ENCODE measurements at places on chromosomes 1 and 21.

GRCh38 chr21:46063734-46064680 is 33.9 kb upstream of the COL6A2 start:
- no peak for DNase-seq

DNA sequence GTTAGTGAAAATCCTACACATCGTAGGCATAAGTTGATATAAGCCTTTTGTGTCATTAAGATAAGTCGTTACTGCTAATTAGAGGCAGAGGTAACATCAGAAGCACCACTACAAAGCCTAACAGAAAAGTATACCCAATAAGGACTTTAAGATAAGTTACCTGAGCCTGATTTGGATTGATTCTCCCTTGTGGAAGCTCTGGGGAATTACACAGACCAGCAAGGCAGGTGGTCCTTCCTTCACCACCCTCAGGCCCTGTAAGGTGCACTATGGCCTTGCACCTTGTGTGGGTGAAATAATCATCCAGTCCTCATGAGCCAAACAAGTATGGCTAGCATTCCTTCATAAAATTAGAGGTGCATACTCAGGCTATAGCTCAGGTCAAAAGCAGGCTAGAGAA is 166.7 kb upstream of the CHRM3 start:
- DNase-seq = no peak

- DNase-seq = peak; percentile 41
These were observed 19.5 kb downstream of the MAPKAPK2 start for GRCh38 chr1:206704226-206704625.

DNA sequence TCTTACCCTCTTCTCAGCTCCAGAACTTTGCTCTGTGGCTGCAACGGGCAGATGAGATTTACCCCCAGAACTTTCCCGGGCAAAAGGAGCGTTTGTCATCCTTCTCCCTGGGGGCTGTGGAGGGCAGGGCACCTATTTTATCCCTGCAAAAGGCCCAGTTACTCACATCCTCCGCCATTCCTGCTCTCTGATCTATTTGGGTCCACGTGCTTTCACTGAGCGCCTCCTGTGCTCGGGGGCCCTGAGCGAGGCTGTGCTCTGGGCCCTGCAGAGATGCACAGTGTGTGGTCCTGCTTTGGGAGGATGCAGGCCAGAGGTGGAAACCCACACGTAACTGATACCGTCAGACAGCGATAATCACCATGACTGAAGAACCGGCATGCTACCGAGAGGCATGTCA is 2.4 kb upstream of the CSMD2 start:
- DNase-seq = no peak

GRCh38 chr1:92759361-92759760 is 25.5 kb downstream of the EVI5 start:
- DNase-seq = peak; percentile 31

DNA sequence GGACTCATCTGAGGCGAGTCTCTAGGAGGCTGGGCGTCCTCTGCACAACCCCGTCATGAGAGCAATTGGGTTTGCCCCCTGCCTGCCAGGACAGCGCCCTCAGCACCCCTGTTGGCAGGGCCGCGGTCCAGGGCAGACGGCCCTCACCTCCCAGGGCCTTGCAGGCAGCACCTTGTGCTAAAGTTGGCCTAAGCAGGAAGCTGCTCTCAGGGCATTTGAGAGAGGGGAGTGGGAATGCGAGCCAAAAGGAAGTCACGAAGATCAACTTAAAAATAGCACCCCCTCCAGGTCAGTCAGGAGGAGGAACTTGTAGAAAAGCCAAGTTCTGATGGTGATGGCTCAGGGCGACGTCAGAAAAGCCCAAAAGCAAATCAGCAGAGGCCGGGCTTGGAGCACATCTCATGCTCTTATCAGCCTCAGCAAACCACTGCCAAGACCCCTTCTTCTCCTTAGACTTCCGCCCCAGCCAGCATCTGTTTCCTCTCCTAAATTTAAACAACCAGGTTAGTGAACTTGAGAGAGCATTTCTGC is 12.6 kb upstream of the ADORA3 start:
- DNase-seq = peak; percentile 76

GRCh38 chr1:61607448-61607847 is 117.5 kb downstream of the TM2D1 start:
- no peak for DNase-seq

- DNase-seq = no peak
These were observed 43.0 kb downstream of the GNB1 start for GRCh38 chr1:1847890-1848289.

GRCh38 chr1:68346188-68346808 is 103.5 kb downstream of the RPE65 start:
- DNase-seq = peak; percentile 23

DNA sequence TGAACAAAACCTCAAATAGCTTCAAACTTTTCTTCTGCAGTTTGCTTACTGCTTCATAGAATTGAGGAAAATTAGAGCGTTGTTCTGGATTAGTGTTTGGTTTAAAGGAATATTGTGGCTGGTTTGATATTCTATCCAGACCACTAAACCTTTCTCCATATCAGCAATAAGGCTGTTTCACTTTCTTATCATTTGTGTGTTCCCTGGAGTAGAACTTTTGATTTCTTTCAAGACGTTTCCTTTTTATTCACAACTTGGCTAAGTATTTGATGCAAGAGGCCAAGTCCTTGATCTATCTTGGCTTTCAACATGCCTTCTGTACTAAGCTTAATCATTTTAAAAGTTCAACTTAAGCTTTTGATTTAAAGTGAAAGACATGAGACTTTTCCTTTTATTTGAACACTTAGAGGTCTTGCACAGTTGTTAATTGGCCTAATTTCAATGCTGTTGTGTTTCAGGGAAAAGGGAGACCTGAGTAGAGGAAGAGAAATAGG is 359.1 kb downstream of the S1PR1 start:
- DNase-seq = no peak

GRCh38 chr21:38925923-38926322 is 120.2 kb downstream of the ETS2 start:
- peak; percentile 66 for DNase-seq

DNA sequence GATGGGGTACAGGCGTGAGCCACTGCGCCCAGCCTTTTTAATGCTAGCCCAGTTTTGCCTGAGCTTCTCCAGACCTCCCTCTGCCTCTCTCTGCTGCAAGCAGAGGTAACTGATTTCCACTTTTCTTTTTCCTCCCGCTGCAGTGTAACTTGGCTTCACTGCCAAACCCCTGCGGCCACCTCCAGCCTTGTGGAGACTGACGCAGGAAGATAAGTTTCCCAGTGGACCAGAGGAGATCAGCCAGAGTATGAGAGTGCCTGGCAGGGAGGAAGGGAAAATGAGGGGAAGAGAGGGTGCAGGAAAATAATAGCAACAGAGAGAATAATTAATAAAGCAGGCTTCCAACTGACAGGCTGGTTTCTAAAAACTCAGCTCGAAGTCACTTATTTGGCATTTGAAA is 143.7 kb downstream of the PCNX2 start:
- no peak for DNase-seq

DNA sequence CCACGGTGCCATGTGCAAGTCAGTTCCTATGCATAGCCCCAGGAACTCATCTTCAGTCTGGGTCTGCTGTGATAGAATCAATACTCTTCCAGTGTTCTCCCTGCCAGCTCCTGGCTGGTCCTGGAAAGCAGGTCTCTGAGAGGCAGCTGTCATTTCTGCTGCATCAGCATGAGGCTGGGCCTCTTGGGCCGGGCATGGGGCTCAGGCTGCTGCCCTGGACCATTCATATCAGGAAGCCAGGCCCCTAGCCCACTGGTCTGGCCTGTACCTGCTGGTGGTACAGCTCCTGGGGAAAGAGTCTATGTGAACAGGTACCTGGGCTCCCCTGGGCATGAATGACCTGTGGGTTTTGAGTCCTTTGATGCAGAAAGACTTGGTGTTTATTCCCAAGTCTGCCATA is 173.6 kb upstream of the CSF3R start:
- DNase-seq = no peak

DNA sequence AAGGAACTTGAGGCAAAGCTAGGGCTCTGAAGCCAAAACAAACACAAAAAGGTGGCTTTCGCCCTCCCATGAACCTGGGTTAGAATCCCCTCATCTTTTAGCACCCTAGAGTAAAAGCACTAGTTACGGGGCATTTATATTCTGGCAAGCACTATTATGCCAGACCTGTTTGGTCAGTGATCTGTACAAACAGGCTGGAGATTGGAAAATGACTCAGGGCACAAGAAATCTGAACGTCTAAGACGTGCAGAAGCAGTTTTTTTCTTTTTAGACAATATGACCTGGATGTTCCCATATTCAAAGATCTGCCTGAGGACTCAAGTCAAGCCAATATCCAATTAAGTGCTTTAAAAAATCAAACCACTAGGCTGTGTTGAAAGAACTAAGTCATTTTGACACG is 3.0 kb downstream of the ZNF436 start:
- no peak for DNase-seq

- DNase-seq = no peak
These were observed 118.4 kb upstream of the NR5A2 start for GRCh38 chr1:199909137-199909536.

GRCh38 chr1:51088474-51088873 is 13.6 kb upstream of the C1orf185 start:
- peak; percentile 19 for DNase-seq

DNA sequence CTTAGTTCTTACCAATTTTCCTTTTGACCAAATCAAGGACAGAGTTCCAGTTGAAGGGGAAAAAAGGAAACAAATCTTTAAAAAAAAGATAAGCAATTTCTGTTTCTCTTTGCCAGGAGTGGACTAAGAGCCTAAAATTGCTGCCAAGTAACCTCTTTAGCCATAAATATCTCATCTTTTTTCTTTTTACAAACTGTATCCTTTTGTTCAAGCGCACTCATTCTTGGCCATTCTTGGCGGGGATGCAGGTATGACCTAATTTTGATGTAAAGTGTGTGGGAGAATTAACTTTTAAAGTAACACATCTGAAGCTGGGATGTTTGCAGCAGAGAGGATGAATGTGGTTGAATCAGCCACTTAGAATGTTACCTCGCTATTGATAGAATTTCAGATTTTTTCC is 13.4 kb upstream of the KIF1B start:
- DNase-seq = no peak

DNA sequence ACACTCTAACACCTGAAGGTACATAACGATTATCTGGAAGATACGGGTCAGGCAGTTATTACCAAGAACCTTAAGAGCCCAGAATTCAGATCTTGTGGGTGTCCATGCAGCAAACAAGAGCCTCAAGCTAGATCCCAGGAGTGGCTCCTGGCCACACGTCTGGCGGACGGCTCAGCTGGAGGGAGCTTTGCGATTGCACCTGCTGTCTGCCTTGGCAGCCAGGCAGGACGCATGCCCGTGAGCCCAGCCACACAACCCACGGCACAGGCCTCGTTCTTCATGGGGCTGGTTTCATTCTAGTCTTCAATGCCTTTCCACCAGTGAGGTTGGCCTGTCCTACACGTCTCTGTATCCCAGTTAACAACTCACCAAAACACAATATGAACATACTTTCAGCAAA is 5.7 kb downstream of the CCNL2 start:
- no peak for DNase-seq

- DNase-seq = no peak
These were observed 127.9 kb downstream of the PLPP3 start for GRCh38 chr1:56451491-56451890.

DNA sequence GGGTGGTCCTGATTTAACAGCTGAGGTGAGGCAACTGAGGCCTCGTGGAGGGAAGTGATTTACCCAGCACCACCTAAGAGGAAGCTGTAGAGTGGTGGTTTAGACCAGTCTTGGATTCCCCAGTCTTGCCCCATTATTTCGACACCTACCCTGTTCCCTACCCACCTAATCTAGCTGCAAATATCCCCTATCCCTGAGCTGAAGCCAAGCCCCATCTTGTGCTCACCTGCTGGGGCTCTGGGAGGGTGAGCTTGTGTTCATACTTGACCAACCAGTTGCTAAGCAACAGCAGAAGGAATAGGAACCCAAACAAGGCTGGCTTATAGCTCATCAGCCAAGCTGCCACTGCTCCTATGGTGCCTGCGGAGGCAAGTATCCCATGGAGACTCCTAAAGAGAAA is 2.0 kb downstream of the TEX46 start:
- DNase-seq = peak; percentile 43

- DNase-seq = no peak
These were observed 7.0 kb downstream of the C1orf53 start for GRCh38 chr1:197909384-197909783.

GRCh38 chr1:228058949-228059633 is 23.4 kb upstream of the ARF1 start:
- DNase-seq = no peak

- DNase-seq = no peak
These were observed 6.1 kb upstream of the RIPPLY3 start for GRCh38 chr21:37000381-37000780.

DNA sequence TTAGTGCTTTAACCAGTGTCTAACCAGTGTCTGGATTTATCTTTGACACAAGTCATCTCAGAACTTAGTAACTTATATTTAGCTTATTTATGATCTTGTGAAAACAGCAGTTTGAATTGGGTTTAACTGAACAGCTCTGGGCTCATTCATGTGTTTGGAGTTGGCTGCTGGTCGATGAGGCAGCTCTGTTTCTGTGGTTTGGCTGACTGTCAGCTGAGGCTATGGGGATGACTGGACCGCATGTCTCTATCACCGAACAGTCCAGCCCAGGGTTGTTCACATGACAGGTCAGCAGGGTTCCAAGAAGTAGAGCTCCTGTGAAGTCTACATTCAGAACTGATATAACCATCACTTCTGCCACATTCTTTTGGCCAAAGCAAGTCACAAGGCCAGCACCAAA is 29.1 kb upstream of the C21orf91 start:
- DNase-seq = peak; percentile 15

DNA sequence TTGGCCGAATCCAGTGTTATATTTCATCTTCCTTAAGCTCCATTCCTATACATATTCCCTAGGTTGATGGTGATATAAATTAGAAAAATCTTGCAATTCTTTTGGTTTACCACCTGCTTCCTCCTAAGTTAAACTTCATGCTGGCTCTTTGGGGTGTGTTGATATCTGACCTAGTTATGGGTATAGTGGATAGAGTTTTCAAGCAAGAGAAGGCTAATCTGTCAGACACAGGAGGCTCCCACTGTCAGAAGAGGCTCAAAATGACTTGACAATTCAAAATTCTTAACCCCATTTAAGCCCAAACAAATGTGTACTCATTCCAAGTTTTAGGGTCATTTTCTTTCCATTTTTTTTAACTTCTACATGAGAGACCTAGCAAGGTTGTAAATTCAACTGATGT is 8.5 kb upstream of the SLC35D1 start:
- no peak for DNase-seq

- no peak for DNase-seq
These were observed 16.6 kb downstream of the BCAN start for GRCh38 chr1:156658496-156658895.

GRCh38 chr1:243294723-243295121 is 38.9 kb downstream of the SDCCAG8 start:
- DNase-seq = no peak

DNA sequence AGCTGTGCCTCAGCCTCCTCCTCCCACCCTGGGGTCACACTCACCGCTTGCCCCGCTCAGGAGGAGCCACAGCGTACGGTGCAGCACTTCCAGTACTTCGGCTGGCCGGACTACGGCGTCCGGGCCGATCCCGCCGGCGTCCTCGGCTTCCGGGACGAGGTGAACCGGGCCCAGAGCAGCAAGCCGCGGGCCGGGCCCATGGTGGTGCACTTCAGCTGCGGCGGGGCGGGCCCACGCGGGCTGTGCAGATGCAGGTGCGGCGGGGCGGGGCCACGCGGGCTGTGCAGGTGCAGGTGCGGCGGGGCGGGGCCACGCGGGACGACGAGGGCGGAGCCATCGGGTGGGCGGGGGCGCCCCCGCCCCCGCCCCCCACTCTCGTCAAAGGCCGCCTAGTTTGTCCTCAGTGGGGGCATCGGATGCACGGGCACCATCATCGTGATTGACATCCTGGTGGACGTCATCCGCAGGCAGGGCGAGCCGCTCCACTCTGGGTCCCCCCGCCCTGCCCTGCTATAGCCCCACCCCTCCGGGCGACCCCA is 5.5 kb downstream of the RNF223 start:
- no peak for DNase-seq
